ENCODE measurements at places on chromosomes 12 and 14. TPM values are rescaled to one million over a fixed set of nuclear protein-coding genes. Genes with fewer than 3 reads are reported as not detected.

TMEM30B gene
- 0.33 TPM for total RNA-seq

PRPH gene
- not detected for total RNA-seq

ACVRL1 gene
- 629 TPM for total RNA-seq

MGAT4C gene
- total RNA-seq: 0.10 TPM

REC8 gene
- total RNA-seq: 4.1 TPM

SRRM4 gene
- total RNA-seq: not detected

SAMD15 gene
- total RNA-seq: 1.6 TPM

PRIM1 gene
- total RNA-seq: 9.1 TPM

BEGAIN gene
- total RNA-seq: 0.10 TPM

CCDC91 gene
- total RNA-seq: 8.8 TPM

HCAR2 gene
- total RNA-seq: not detected

C14orf180 gene
- not detected for total RNA-seq

TBX5 gene
- total RNA-seq: not detected

KIF5A gene
- total RNA-seq: not detected

GPD1 gene
- under 0.01 TPM for total RNA-seq

LHX5 gene
- total RNA-seq: not detected

AACS gene
- total RNA-seq: 18.9 TPM

MIP gene
- total RNA-seq: 0.29 TPM

CCDC184 gene
- total RNA-seq: 0.10 TPM

OTX2 gene
- not detected for total RNA-seq

RPL41 gene
- 2,622 TPM for total RNA-seq

PTGER2 gene
- not detected for total RNA-seq

NINJ2 gene
- 1.6 TPM for total RNA-seq

RAPGEF3 gene
- total RNA-seq: 43.8 TPM

IFNG-AS1 gene
- total RNA-seq: not detected

DEPDC4 gene
- 1.7 TPM for total RNA-seq

DHRS2 gene
- 0.38 TPM for total RNA-seq

SIX6 gene
- not detected for total RNA-seq

CEP170B gene
- 26.4 TPM for total RNA-seq

HOTAIR gene
- total RNA-seq: under 0.01 TPM

VRTN gene
- not detected for total RNA-seq

GALNT9 gene
- 0.33 TPM for total RNA-seq

LRRC10 gene
- not detected for total RNA-seq

SOS2 gene
- total RNA-seq: 24.2 TPM

TBC1D30 gene
- total RNA-seq: 14.0 TPM

KRT85 gene
- total RNA-seq: not detected

ANO2 gene
- total RNA-seq: 58.5 TPM

ARHGEF25 gene
- 0.10 TPM for total RNA-seq

SLC6A13 gene
- not detected for total RNA-seq

ZNF384 gene
- 31.4 TPM for total RNA-seq

TRPV4 gene
- total RNA-seq: 4.6 TPM

GPRC5D gene
- not detected for total RNA-seq

DAZAP2 gene
- total RNA-seq: 222 TPM

CCND2 gene
- 258 TPM for total RNA-seq

NOVA1 gene
- 1.3 TPM for total RNA-seq

RASSF8 gene
- 79.4 TPM for total RNA-seq

KCNJ8 gene
- under 0.01 TPM for total RNA-seq

All from vein endothelial cell (primary cell).